ENCODE measurements at places on chromosomes 12 and 14. TPM values are rescaled to one million over a fixed set of nuclear protein-coding genes. Genes with fewer than 3 reads are reported as not detected.

Gene L3HYPDH
- total RNA-seq: 16.1 TPM

GRCh38 chr12:12636641-12637040 lies 25.0 kb downstream of the CREBL2 start:
- DNase-seq: no peak

- no peak for DNase-seq
Measured at GRCh38 chr14:70023871-70024270, 144.7 kb downstream of the SMOC1 start.

- no peak for DNase-seq
Measured at GRCh38 chr14:90295870-90296516, 35.7 kb downstream of the NRDE2 start.

Gene TRAF3
- total RNA-seq: 28.9 TPM

DNA sequence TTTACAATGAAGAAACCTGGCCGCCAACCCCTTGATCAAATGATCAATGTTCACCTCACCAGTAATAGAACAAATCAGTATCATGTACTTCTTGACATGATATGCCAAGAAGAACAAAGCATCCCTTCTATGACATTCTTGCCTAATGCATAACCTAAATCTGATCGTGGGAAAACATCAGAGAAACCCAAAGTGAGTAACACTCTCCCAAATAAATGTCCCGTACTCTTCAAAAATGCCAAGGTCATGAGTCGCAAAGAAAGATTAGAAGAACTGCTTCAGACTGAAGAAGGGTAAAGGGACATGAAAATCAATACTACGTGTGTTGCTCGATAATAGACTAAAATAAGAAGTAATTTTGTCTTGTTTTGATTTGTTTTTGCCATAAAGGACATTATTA lies 11.4 kb upstream of the SLC25A3 start:
- DNase-seq: no peak

Gene HOXC10
- not detected for total RNA-seq

GRCh38 chr12:98595243-98595988 lies 1.9 kb downstream of the SLC25A3 start:
- DNase-seq: no peak

DNA sequence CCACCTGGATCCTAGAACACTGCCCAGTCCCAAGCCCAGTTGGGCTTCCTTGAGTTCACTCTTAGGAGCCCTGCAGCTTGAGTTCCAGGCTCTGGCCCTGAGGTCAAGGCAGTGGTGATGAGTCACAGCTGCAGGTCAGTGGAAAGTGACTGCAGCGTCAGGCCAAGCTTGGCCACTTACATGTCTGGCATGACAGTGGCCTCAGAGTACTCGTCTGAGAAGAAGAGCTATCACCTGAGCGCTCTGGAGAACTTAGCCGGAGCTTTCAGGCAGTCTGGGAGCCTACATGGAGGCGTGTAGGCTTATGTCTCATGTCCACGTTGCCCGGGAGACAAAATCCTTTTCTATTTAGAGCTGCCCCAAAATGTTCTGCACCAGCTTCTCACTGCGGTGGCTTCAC lies 75.6 kb downstream of the ARL6IP4 start:
- DNase-seq: no peak

Gene IL26
- total RNA-seq: not detected

Gene PLEKHD1
- total RNA-seq: not detected

Gene SERPINA1
- 51.3 TPM for total RNA-seq

DNA sequence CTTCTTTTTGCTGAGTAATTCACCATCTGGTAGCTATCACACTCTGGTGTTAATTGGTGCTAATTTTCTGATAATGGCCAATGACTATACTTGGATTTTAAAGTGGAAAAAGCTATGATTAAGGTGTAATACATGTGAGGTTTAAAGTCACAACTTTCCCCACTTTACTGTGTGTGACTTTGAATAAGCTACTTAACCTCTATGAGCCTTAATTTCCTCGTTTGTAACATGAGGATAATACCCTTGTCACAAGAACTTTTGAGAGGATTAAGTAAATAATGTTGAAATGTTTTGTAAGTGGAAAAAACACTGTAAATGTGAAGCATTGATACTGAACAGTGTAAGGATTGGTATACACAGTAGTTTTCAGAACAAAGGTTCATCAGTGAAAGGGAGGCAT lies 65.3 kb downstream of the MSRB3 start:
- no peak for DNase-seq

DNA sequence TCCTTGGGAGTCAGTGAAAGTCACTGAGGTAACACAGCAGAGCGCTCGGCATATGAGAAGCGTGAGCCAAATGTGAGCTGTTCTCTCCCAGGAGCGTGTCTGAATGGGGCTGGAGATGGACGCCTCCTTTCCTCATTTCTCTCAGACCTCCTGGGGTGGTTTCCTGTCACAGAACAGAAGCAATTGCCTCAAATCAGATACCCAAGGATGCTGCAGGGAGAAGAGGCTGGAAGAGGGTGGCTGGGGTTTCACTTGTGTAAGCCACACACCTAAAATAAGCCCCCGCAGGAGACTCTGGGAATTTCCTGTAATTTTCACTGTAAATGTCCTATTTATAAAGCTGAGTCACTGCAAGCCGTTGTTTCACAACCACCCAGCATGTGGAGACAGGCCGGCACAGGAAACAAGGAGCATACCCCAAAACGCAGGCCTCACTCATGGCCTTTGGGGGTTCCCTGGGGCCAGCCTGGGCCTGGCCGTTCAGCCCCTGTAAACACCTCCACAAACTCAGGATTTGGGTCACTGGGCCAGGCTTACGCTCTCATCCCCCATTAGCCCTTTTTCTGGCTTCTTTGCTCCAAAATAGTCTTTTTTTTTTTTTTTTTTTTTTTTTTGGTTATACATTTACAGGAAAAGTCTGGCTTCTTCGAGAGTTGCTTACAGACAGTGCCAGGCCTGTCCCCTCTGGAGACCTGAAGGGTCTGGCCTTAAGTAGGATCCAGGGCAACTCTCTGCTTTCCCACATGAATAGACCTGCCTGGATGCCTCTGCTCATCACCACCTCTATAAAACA lies 55.3 kb downstream of the VCPKMT start:
- peak; percentile 47 for DNase-seq

- no peak for DNase-seq
Measured at GRCh38 chr14:67457782-67458181, 30.7 kb downstream of the TMEM229B start.

- no peak for DNase-seq
Measured at GRCh38 chr12:131510431-131510830, 200.5 kb upstream of the SFSWAP start.

Gene ANG
- total RNA-seq: 10.5 TPM

GRCh38 chr12:31600252-31600651 lies 9.3 kb upstream of the DENND5B start:
- no peak for DNase-seq

Gene GDF3
- not detected for total RNA-seq

GRCh38 chr14:95272057-95272456 lies 47.7 kb downstream of the CLMN start:
- no peak for DNase-seq

GRCh38 chr12:1660304-1661187 lies 30.3 kb upstream of the ADIPOR2 start:
- DNase-seq: peak; percentile 88

GRCh38 chr12:123404581-123404980 lies 20.6 kb downstream of the KMT5A start:
- no peak for DNase-seq

- no peak for DNase-seq
Measured at GRCh38 chr14:22039938-22040780, 366.5 kb upstream of the OR4E1 start.

GRCh38 chr12:15627995-15628945 lies 160.9 kb downstream of the EPS8 start:
- DNase-seq: no peak

GRCh38 chr14:55936691-55937090 lies 181.5 kb upstream of the PELI2 start:
- no peak for DNase-seq

DNA sequence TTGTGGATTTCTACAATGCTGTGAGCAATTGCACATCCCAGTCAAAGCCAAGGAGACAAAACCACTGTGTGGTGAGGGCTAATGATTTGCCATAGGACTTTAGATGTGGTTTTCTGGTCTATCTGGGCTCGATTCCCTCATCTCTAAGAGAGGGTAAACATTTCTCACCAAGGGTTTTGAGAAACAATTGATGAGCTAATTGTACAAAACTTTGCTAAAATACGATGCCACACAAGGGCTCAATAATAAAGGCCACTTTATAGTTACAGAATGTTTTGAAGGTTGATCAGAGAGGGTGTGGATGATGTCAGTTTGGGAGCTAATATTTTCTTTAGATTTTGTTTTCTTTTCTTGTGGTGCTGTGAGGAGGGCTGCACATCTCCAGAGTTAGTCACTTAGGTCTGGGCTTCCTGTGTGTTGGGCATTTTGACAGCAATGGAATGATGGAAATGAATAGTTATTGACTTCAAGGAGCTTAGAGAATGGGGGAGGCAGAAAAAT lies 60.8 kb upstream of the SLC38A4 start:
- DNase-seq: no peak

- no peak for DNase-seq
Measured at GRCh38 chr14:51283402-51284085, 43.5 kb downstream of the TMX1 start.

GRCh38 chr12:6914246-6914946 lies at the start of gene ENO2:
ENO2 (plus strand) TSS chr12:6914580; CDS start chr12:6915833, 1,253 bp downstream.
- DNase-seq: peak; percentile 81

GRCh38 chr12:112261559-112261958 lies 120.7 kb downstream of the HECTD4 start:
- DNase-seq: no peak

Gene A2ML1
- total RNA-seq: not detected

DNA sequence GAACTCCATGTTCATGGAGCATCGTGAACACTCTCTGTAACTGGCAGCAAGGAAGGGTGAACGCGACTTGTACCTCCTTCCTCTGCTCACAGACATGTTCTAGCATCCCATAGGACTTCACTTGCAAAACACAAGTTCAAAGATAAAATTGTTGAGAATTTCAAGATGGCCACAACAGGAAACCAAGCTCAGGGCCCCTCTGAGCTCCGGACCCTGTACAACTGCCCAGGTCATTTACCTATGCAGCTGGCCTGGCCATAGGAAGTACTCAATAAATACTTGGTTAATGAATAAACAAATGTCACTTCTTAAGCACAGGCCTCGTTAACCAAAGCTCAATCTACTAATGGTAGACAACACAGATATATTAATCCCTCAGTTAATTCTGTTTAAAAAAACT lies 11.7 kb upstream of the PPP4R4 start:
- no peak for DNase-seq

DNA sequence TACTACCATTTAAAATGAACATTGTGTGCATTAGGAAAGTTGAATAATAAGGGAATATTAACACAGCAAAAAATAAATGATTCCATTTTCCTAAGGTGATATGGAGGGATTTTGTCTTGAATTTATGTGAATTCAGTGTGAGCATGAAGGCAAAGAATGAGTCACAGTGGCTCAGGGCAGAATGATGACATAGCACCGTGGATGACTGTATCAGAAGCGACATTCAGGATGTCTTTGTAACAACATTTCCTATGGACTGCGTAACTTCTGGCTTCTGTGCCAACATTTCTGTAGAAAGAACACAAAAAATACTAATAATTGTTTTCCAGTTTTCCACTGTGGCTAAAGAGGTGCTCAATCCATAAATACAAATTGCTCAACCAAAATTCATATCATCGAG lies 54.6 kb downstream of the TTC8 start:
- DNase-seq: no peak

Gene SRRM4
- not detected for total RNA-seq

Gene TRMT61A
- total RNA-seq: 12.6 TPM

- no peak for DNase-seq
Measured at GRCh38 chr12:52418576-52419110, 12.5 kb upstream of the KRT82 start.

DNA sequence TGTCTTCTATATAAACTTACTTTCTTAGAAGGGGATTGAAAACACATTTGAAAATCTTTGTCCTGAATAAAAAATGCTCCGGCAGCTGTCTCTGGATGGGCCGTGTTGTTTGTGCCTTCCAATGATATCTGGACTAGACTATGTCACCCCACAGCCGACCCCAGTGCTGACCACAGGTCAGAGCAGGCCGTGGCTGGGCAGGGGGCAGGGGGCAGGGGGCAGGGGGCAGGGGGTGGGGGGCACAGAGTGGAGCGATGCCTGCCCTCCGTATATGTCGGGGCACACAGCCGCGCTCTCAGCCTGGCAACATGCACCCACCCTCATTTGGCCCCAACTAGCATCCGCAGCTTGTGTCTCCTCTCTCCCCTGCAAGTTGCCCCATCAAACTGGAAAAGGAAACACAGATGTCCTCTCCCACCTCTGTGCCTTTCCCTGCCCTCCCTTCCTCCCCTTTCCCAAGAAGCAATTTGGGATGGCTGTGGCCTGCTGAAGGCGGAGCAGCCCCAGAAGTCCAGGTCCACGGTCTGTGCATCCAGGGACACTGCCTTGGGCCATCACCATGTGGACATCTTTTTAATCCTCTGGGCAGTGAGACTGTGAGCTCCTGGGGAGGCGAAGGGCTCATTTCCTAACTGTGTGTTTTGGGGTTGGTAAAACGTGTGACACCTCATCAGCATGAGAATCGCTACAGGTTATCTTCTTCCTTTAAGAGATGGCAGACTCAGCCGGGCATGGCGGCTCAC lies 295.7 kb upstream of the RTL1 start:
- no peak for DNase-seq

- no peak for DNase-seq
Measured at GRCh38 chr12:124147575-124147974, 147.3 kb upstream of the RFLNA start.

GRCh38 chr12:51270951-51271518 lies 820 bp upstream of the SMAGP start:
- no peak for DNase-seq

Measured in transverse colon (tissue), 4 donors.